ENCODE measurements at places on chromosomes 7 and 10.

DNA sequence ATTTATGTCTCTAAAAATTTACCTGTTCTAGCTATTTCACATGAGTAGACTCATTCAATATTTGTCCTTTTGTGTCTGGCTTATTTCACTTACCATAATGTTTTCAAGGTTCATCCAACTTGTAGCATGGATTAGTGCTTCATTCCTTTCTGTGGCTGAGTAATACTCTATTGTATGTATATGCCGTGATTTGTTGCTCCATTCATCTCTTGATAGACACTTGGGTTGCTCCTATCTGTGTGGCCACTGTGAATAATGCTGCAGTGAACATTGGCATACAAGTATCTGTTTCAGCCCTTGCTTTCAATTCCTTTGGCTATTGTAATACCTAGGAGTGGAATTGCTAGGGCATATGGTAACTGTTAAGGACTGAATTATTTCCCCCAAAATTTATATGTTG lies 86.9 kb downstream of the VWC2 start:
- DNase-seq: no peak

GRCh38 chr7:81648716-81649115 lies 121.1 kb downstream of the HGF start:
- no peak for DNase-seq

DNA sequence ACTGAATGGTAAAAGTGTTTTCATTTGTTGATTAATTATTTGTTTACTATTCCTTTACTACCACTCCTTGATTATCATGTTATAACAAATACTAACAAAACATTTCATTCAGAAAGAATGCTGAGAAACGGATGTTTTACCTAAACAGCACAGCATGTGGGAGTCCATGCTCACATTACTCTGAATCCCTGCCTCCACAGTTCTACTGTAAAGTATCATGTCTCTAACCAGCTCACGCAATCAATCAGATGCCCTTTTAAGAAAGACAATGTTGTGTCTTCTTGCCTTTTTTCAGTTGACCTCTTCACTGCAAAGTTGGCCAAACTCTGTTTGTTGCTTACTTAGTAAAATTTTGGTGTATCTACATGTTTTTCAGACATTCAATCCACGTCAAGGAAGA lies 232.5 kb upstream of the MDFIC start:
- DNase-seq: no peak

DNA sequence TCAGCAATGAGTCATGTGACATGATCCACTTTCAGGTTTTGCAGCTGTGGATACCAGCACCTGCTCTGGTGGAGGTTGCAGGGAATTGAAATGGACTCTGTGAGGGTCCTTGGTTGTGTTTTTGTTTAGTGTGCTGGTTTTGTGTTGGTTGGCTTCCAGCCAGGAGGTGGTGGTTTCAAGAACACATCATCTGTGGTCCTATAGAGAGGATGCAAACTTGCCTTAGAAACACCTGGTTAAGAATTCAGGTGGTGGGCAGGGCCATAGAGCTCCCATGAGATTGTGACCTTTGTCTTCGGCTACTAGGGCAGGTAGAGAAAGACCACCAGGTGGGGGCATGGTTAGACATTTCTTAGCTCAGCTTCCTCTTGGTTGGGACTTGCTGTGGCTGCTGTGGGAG lies 59.2 kb upstream of the CYP2C9 start:
- no peak for DNase-seq

DNA sequence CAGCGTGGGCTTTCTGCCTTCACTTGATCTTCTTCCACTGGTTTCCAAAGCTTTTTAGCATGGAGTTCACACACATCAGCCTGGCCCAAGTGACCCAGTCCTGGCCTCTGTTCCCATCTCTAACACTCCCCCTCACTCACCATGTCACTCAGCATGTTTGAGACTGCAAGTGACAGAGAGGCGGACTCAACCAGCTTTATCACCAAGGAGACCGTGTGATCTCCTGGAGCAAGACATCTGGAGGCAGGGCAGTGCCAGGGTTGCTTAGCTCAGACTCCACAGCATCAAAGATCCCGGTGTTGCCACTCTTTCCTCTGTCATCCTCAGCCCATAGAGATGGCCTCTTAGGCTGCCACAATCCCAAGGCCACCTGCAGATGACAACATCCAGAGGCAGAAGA lies 39.4 kb downstream of the FAM241B start:
- no peak for DNase-seq
